ENCODE measurements at places on chromosomes 7 and 10.

DNA sequence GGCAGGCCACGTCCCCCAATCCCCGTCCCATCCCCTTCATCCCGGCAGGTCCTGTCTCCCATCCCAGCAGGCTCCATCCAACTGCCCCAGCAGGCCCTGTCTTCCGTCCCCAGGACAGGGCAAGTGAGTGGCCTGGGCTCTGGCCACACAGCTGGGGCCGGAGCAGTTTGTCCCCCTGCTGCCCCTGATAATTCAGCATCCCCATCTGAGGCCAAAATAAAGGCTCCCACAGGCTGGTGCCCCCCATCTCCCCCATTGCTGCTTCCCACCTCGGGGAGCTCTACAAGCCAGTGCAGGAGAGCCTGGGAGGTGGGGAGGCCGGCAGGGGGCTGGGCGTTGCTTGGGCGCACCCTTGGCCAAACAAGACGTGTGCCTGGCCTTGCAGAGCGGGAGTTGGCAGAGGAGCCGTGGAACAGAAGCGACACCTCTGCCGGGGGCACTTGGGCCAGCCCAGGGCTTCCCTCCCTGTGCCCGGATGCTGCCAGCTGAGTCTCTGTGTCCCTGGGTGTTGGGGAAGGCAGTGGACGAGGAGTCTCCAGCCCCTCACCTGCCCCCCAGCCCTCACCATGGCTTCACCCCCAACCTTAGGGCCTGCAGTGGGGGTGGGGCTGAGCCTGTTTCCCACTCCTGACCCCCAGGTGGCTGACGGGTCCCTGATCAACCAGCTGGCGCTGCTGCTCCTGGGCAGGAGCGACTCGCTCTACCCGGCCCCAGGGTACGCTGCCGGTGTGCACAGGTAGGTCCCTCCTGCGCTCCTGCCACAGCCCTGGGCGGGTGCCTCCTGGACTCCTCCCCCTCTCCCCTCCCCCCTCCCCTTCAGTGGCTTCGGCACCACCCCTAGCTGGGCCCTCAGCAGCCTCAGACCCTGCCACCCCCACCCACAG, 14.0 kb downstream of the AP5Z1 start:
- no peak for DNase-seq

DNA sequence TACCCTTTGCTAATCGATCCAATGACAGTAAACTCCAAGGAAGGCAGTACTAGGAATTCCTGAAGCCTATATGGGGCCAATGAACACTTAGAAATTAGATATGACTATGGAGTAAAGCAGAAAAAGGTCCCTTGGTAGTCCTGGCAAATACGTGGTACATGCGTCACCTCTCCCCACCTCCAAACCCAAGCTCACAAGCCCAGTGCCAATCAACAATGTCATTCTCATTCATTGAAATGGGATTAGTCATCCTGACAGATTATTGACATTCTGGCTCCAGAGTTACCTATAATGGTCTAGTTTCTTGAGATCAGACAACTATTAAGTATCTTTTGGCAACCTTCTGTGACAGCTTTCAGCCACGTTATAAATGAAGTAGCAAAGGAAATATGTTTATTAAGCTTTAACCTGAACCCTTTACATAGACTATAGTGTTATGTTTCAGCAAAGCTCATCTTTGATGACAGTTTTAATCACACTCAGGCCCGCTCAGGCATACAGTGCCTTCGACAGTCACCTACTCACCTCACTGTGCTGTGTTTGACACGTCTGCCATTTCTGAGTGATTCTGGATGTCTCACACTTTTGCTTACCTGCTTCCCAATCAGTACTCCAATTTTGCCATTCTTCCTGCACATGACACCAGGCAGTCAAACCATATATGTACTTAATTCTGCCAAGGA, 69.6 kb upstream of the ADO start:
- no peak for DNase-seq

DNA sequence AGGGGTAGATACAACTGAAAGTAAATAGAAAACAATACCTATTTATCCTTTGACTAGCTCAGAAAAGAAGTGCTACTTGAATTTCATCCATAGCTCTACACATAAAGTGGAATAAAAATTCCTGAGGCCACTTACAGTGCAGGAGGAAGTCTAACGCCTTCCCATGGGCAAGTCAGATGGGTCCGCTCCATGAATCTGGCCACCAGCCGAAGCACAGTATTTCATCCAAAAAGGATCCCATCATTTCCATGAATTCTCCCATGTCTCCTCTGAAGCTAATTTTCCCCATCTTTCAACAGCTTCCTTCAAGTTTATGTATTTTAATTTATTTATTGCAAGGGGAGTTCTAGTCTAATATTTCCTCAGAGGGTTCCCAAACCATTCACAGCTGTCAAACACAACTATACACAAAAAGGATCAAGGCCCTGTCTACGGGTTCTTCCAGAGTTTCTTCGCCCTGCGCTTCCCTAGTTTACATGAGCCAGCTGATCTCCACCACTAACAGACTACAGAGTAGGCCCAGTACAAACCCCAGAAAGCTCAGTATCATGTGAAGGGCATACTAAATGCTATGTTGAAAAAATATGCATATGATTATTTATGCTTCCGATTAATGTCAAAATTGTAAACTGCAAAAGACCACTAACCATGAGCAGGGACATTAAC, 184.7 kb downstream of the DOCK4 start:
- no peak for DNase-seq

- no peak for DNase-seq
Observed at GRCh38 chr10:63738410-63738809, 217.2 kb downstream of the REEP3 start.

DNA sequence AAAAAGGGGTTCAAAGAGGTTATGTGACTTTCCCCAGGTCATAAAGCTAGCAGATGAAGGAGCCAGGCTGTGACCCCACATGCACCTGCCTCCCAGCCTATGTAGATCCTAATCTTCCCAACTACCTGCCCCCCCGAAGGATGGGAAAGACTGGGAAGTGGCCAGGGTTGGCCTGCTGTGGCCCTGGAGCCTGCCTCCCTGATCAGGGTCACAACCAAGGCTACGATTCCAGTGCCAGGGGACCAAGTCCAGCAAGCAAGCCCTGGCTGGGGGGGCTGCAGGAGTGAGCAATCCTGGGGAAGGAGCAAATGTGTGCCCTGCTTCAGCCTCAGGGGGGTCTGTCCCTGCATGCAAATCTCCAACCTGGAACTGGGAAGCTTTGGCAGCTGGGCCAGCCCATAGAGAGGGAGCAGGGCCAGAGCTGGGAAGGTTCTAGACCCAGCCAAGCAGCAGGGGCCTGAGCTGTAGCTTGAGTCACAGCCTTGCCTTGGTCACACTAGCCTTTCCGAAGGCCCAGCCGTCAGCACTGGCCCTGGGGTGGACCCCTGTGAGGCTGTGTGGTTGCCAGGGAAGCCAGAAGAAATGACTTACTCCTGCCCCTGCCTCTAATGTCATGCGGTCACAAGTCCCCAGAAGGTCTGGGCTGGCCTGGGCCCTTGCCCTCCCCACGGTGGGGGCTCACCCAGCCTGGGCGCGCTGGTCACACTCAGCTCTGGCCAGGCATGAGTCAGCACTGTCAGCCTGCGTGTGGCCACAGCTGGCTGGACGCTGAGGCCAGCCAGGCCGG, 96.4 kb upstream of the ZMIZ1 start:
- no peak for DNase-seq

GRCh38 chr10:77103213-77103612, 534.4 kb downstream of the KCNMA1 start:
- no peak for DNase-seq

DNA sequence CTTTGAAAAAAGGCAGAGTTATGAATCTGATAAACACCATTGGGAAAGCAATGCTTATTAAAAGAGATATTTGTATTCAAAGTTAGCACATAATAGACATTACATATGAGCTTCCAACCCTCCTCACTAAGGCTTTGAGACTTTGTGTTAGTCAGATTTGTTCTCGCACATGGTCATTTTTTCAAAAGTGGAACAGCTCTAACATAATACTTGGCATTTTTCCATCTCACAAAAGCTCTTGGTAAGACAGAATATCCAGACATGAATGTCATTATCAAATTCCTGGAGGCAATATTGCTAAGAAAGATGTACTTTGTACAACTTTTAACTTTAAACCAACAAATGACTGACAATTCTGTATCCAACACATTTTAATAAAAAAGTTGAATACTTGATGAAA, 292.4 kb upstream of the SMIM30 start:
- no peak for DNase-seq

Data from stimulated activated CD8-positive, alpha-beta memory T cell treated with anti-CD3 and anti-CD28 coated beads, Interleukin-7, amount 100 ng/mL, for 48 hours (primary cell).